Neural crest cell (in vitro differentiated cells): ENCODE measurements at places on chromosomes 1 and 21.

DNA sequence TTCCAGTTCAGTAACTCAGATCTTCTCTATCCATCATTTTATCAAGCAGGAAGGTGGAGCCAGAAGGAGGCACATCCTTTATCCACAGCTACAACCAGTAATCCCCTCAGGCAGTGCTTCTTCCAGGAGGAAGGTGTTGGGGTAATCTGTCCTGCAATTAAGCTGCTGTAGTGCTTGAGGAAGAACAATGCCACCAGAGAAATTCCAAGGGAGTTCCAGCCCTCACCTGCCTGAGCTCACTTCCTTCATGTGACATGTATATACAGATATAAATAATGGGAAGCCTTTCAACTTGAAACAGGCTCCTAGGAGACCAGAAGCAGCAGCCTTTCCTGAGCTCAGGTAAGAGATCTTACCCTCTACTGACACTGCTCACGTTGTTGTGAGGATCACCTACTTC lies 2.2 kb upstream of the IL20 start:
- no peak for DNase-seq

- no peak for DNase-seq
Measured at GRCh38 chr1:197737916-197738315, 37.4 kb downstream of the DENND1B start.

DNA sequence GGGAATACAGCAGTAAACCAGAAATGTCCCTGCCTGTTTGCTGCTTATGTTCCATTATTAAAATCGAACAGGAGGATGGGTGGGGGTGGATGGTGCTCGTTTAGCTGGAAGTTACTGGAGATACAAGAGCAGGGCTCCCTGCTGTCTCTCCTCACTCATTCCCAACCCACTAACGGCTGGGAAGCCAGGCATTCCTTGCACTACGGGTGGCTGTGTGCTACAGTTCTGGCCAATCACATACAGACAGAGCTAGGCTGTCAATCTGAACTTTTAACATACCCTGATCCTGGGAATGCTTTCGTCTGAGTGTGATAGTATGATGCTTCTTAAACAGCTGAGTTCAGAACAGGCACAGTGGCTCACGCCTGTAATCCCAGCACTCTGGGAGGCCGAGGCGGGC lies 7.0 kb downstream of the SIPA1L2 start:
- DNase-seq, result no peak

GRCh38 chr21:36589352-36589971 lies 109.5 kb upstream of the SIM2 start:
- DNase-seq, result no peak

GRCh38 chr1:180994262-180994661 lies 28.4 kb downstream of the STX6 start:
- DNase-seq, result no peak

DNA sequence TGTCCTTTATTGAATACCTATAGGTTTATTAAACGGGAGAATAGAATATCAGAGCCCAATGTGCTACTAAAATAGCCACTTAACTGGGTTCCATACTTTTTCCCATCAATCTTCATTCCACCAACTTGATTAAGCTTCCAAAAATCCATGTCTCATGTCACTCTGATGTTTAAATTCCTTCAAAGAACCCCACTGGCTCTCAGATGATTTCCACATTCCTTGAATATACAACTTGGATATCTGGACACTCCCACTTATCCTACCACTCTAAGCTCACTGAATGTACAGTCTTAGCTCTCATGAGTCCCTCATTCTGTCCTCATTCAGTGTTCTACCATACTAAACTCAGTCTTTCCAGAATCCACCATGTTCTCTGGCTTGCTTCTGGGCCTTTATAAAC lies 21.1 kb downstream of the COL11A1 start:
- no peak for DNase-seq

DNA sequence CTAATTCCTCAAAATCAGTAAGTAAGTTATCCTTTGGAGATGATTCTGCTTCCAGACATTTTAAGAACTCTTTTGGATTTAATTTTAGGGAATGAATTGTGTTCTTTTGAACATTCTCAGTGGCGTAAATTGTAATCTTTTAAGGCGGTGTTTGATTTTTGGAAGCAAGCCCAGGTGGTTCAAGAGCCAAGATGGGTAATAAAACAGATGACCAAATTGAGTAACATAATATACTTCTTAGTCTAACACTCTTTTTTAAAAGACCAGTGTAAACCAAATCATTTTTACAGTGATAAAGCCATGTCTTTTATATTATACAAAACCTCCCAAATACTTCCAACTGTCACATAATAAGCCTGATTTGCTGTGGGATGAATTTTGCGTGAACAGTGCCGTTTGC lies 133.8 kb downstream of the LRRC40 start:
- no peak for DNase-seq

- DNase-seq, result no peak
Measured at GRCh38 chr1:24944318-24944717, 14.2 kb upstream of the RUNX3 start.

DNA sequence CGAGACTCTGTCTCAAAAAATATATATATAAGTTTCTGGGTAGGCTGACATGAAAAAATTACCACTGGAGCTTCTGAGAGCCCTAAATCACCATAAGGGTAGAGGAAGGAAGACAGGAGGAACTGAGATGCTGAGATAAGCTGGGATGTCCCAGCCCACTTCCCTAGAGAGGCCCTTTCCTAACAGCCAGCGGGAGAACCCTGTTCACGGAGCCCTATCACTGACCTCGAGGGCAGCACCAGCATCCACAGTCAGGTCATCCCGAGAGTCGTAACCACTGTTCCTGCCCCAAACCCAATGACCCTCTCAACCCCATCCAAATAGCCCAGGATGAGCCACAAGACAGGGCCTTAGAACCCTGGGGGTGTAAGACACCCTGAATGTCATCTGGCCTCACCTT lies 77.5 kb downstream of the CD34 start:
- no peak for DNase-seq

DNA sequence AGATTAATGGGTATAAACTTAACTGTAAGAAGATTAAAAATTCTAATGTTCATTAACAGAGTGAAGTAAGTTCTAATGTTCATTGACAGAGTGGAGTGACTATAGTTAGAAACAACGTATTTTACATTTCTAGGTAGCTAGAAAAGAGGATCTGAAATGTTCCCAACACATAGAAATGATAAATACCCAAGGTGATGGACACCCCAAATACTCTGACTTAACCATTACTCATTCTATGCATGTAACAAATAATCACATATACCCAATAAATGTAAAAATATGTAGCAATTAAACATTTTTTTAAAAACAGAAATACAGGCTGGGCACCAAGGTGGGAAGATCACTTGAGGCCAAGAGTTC lies 62.1 kb downstream of the ABL2 start:
- DNase-seq, result no peak
